Bronchial smooth muscle cell (primary cell): ENCODE measurements at places on chromosomes 7 and 10. TPM values are rescaled to one million over a fixed set of nuclear protein-coding genes. Genes with fewer than 3 reads are reported as not detected.

VENTX gene
- not detected in 2 replicates for total RNA-seq

CLEC5A gene
- not detected in 2 replicates for total RNA-seq

WIPF3 gene
- under 0.01 TPM in 1 of 2 replicates, not detected in the other for total RNA-seq

SLC18A2 gene
- not detected in 2 replicates for total RNA-seq

IKZF1 gene
- 0.16 TPM in 1 of 2 replicates, not detected in the other for total RNA-seq
